Right renal pelvis (tissue), 4 donors: ENCODE measurements at places on chromosomes 2 and 18. TPM values are rescaled to one million over a fixed set of nuclear protein-coding genes. Genes with fewer than 3 reads are reported as not detected.

EFR3B gene
- polyA plus RNA-seq, result 5.9 TPM

COL6A3 gene
- polyA plus RNA-seq, result 253 TPM

RALBP1 gene
- 77.5 TPM for polyA plus RNA-seq

MTX2 gene
- 107 TPM for polyA plus RNA-seq

TYMS gene
- 126 TPM for polyA plus RNA-seq

RPL37A gene
- polyA plus RNA-seq, result 2,571 TPM

CAPN14 gene
- 0.10 TPM for polyA plus RNA-seq

UGT1A8 gene
- not detected for polyA plus RNA-seq

LAMA1 gene
- 80.1 TPM for polyA plus RNA-seq

TUBA3E gene
- 0.21 TPM for polyA plus RNA-seq

SKOR2 gene
- not detected for polyA plus RNA-seq

CPS1 gene
- polyA plus RNA-seq, result 4.5 TPM

PLGLB2 gene
- 2.0 TPM for polyA plus RNA-seq

SLC35F6 gene
- 17.6 TPM for polyA plus RNA-seq

CYP27A1 gene
- polyA plus RNA-seq, result 56.8 TPM

ATOH8 gene
- 14.0 TPM for polyA plus RNA-seq

DSC2 gene
- 42.9 TPM for polyA plus RNA-seq

B3GNT7 gene
- polyA plus RNA-seq, result 3.2 TPM

CNGA3 gene
- polyA plus RNA-seq, result not detected

DNAJC5G gene
- 0.75 TPM for polyA plus RNA-seq

GNLY gene
- 0.51 TPM for polyA plus RNA-seq

CFAP221 gene
- 22.7 TPM for polyA plus RNA-seq

NEMP2 gene
- polyA plus RNA-seq, result 11.5 TPM

STEAP3 gene
- 1.4 TPM for polyA plus RNA-seq

ADAM23 gene
- 4.8 TPM for polyA plus RNA-seq

NTSR2 gene
- not detected for polyA plus RNA-seq

ALPI gene
- polyA plus RNA-seq, result not detected

NT5DC4 gene
- polyA plus RNA-seq, result 0.29 TPM

ITGB1BP1 gene
- polyA plus RNA-seq, result 98.3 TPM

ANTXR1 gene
- polyA plus RNA-seq, result 100 TPM

ZNF892 gene
- 4.9 TPM for polyA plus RNA-seq

SALL3 gene
- 11.3 TPM for polyA plus RNA-seq

SLC23A3 gene
- polyA plus RNA-seq, result 14.8 TPM

FAHD2B gene
- 20.8 TPM for polyA plus RNA-seq

POTEI gene
- polyA plus RNA-seq, result not detected

LRP2 gene
- polyA plus RNA-seq, result 189 TPM

RGPD3 gene
- polyA plus RNA-seq, result 0.51 TPM

PASK gene
- polyA plus RNA-seq, result 19.8 TPM

TIA1 gene
- polyA plus RNA-seq, result 519 TPM

ACYP2 gene
- 23.9 TPM for polyA plus RNA-seq

SLC5A7 gene
- 1.1 TPM for polyA plus RNA-seq

DNPEP gene
- 59.1 TPM for polyA plus RNA-seq

MOGAT1 gene
- 0.05 TPM for polyA plus RNA-seq

TEX44 gene
- not detected for polyA plus RNA-seq

GRB14 gene
- polyA plus RNA-seq, result 52.4 TPM

EPHA4 gene
- 51.1 TPM for polyA plus RNA-seq
